ENCODE measurements at places on chromosomes 5 and 9.

- no peak for DNase-seq
These were observed 194.8 kb upstream of the TRPC7 start for GRCh38 chr5:136560126-136560525.

GRCh38 chr9:35937227-35937626 is 20.7 kb downstream of the OR2S2 start:
- DNase-seq, result no peak

GRCh38 chr9:124011460-124012301 is at the start of gene LHX2:
TSS of gene LHX2 (plus strand) at chr9:124011768. CDS start at chr9:124012349, 581 bp downstream.
- peak; percentile 99 for DNase-seq

- peak; percentile 3 for DNase-seq
These were observed 1.8 kb downstream of the SCAMP1 start for GRCh38 chr5:78362220-78362619.

DNA sequence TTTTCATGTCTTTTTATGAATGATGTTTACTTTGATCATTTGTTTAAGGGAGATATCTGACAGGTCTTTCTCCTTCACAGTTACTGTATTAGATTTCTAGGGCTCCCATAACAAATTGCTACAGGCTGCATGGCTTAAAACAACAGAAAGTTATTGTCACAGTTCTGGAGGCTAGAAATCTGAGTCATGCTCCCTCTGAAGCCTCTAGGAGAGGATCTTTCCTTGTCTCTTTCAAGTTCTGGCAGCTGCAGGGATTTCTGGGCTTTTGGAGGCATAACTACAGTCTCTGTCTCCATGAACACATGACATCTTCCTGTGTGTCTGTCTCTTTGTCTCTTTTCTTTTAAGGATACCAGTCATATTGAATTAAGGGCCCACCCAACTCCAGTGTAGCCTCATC is 557.3 kb upstream of the SEMA6A start:
- DNase-seq, result no peak

DNA sequence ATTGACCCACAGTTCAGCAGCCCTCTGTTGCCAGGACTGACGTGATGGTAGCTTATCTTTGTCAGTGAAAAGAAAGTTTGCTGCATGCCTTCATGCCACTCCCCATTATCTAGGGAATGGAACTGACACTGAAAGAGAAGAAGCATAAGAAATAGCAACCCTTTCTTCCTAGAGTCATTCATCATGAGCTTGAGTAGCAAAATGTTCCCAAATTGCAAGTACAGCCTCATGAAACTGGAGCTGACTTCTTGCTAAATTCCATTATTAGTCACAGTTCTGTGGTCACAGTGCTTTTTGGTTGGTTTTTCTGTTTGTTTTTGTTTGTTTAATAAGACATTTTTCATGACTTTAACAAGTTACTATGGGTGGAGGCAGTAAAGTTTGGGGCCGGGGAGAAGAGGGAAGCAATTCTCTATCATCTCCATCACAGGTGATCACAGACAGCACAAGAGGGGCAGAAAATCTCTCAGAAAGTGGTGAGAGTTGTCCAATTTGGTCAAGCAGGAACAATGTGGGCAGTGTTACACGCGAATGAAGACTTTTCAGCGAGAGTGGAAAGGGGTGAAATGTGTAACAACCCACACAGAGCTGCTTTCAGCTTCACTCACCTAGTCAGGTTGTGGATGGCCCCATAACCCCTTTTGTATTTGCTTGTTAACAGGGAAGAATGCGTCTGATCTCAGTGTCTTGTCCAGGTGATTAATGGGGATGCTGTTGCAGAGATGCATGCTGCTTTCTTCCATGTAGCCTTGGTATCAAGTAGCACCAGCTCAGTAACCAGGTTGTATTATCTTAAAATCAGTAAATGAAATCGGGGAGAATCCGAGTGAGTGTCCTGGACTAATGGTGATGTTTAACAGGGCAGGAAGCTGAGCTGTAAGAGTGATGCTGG is 440.4 kb downstream of the DMRT2 start:
- DNase-seq, result peak; percentile 9

DNA sequence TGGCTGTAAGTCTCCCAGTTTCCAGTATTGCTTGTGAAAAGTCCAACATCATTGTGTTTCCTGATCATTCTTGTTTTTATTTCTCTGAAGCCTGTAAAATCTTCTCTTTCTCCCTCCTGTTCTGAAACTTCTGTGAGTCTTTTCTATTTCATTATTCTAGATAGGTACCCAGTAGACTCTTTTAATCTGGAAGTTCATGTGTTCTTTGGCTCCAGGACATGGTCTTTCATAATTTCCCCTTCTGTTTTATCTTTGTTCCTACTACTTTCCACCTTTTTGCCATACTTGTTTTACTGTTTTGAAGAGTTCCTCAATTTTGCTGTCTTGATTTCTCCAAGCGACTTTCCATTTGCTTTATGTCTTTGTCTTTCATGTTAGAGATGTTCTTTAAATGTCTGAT is 168.1 kb downstream of the APBA1 start:
- DNase-seq, result no peak

DNA sequence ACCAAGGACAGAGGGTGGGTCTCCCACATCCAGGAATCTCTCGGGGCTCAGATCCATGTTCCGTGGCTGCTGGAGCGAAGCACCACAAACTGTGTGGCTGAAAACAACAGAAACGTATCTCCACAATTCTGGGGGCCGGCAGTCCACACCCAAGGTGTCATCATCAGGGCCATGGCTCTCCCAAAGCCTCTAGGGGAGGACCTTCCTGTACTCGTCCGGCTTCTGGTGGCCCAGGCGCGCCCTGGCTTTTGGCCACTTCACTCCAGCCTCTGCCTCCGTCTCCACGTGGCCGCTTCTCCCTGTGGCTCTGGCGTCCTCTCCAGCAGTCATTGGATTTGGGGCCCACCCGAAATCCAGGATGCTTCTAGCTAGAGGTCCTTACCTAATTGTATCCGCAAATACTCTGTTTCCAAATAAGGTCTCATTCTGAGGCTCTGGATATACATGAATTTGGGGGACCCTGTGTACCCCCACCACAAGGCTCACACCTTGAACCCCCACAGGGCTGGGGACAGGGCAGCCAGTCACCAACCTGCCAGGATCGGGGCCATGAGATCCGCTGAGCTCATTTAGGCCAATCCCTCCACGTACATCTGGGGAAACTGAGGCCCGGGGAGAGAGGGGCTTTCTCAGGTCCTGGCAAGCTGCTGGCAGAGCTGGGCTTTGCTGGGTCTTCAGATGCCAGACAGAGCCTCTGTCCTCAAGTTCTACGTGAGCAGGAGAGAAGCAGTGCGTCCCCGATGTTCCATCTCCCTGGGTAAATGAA is 158.2 kb downstream of the OLFM1 start:
- no peak for DNase-seq

- DNase-seq, result no peak
These were observed 84.0 kb downstream of the RAB3C start for GRCh38 chr5:58666598-58667581.

DNA sequence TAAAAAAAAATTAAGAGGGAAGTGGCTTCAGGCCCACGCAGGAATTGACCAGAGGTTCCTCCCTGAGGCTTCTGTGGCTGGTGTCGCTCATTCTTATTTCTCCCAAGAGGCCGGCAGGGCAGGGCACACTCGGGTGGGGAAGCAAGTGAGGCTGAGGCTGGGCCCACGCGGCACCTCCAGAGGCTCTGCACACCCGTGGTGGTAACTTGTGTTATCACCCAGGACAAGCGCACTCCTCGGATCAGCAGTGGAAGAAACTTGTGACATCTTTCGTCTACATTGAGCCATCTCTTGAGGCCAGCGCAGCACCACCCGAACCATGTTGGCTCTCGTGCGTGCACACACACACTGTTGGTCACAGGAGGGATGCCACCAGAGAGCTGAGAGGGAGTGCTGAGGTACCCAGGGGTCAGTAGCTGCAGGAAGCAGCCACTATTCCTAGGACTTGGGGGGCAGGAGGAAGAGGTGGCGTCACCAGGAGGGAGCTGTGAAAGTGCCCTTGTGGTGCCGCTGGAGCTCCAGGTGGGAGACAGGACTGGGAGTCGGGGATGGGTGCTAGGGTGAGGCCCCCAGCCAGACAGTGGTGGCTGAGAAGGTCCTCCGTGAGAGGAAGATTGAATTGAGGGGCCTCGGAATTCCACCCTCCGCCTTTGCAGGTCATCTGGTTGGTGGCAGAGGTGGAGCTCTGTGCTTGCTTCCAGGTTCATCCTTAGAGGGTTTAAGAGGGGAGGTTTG is 6.4 kb downstream of the NDUFS6 start:
- DNase-seq, result no peak

DNA sequence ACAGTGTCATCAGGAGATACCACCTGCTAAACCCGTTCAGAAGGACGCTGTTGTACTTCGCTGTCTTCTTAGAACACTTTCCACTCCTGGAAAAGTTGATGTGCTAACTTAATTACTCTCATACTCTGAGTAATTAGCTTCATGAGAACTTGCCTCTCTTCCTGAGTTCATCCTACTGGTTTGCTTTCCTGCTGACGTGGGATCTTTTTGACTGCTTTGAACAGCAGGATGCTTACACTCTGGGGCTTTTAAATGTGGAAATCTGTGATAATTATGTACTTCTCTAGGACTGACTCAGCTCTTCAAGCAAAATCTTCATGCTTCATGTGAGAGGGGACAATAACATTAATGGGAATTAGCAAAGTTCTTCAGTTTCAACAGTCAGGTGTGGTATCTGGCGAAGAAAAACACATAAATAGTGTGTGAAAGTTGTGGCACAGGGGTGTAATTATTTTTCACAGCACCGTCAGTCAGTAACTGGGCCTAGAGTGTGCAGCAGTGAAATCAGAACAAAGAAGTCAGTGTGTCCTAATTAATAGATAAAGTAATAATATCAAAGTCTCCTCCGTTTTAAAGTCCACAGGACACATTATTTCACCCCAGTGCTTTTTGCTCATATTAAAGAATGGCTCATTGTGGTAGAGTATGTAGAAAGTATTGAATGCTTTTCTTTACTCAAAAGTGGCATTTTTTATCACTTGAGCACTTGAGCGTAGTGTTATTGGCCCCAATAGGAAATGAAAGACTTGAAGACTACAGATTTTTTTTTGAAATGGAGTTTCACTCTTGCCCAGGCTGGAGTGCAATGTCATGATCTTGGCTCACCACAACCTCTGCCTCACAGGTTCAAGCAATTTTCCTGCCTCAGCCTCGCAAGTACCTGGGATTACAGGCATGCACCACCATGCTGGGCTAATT is 140.9 kb upstream of the DMRT1 start:
- no peak for DNase-seq

- no peak for DNase-seq
These were observed 9.6 kb downstream of the LRRC8A start for GRCh38 chr9:128891321-128892220.

GRCh38 chr5:61286446-61287132 is 45.5 kb upstream of the ZSWIM6 start:
- DNase-seq, result no peak

GRCh38 chr5:61333954-61334867 is 2.2 kb downstream of the ZSWIM6 start:
- DNase-seq, result peak; percentile 40

DNA sequence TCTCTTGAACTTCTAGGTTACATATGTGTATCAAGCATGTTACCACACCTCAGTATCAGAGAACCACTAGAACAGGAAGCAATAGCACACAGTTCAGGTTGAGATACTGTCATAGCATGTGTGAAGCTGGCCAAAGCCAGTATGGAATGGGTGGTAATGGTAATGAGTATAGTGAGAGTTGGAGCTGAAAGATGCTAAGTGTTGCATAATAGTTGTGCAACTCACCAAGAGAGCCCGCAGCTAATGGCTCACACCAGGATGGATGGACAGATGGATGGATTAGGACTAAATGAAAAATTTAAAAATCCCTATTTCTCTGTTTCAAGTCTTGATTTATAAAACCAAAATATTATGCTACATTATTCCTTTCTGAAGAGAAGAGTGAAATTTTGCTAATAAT is 53.4 kb upstream of the KCNN2 start:
- no peak for DNase-seq

- DNase-seq, result no peak
These were observed 106.8 kb downstream of the WNK2 start for GRCh38 chr9:93290495-93291434.

GRCh38 chr9:5321058-5321457 is 16.5 kb upstream of the RLN2 start:
- DNase-seq, result no peak

- no peak for DNase-seq
These were observed 152.1 kb upstream of the GAS1 start for GRCh38 chr9:87099407-87099806.

- DNase-seq, result peak; percentile 13
These were observed 386.1 kb upstream of the MPDZ start for GRCh38 chr9:13665418-13666066.

- peak; percentile 68 for DNase-seq
These were observed 399.8 kb upstream of the MEF2C start for GRCh38 chr5:89282554-89283510.

DNA sequence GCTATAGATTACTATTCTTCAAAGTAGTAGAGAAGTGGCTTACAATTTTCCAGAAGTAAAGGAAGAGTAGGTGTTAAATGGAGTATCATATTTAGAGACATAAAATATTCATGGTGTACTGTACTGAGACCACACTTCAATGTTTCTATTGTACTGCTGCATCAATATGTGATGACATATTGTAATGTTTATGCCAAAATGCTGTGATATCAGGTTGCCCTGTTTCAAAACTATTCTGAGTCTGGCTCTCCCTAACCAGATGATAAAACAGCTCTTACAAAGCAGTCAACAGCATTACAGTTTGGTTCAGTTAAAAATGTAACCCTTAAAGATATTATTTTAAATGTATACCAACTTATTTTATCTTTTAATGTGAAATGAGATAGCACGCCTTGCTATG is 30.8 kb upstream of the ACOT12 start:
- no peak for DNase-seq

GRCh38 chr9:76655971-76656370 is 108.3 kb upstream of the PCA3 start:
- DNase-seq, result no peak

- DNase-seq, result no peak
These were observed 234.8 kb downstream of the MED10 start for GRCh38 chr5:6143523-6143922.

GRCh38 chr9:106927916-106928315 is 65.0 kb downstream of the ZNF462 start:
- no peak for DNase-seq

DNA sequence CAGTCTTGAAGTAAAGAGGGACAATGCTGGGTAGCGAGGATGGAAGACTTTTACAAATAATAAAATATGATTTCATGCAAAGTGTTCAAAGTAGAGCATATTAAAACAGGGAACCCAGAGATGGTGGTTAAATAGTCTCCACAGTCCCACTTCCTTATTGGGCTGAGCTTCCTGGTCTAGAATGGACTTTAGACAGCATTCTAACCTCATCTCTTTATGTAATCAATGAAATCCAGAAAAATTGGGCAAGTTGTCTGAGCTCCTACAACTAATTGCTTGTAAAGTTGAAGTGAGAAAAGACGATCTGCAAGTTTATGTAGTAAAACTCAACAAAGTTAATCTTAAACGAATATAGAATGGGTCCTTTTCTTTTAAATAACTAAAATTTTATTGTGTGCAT is 328.9 kb downstream of the PJA2 start:
- no peak for DNase-seq

GRCh38 chr9:108158236-108158995 is 668.8 kb upstream of the KLF4 start:
- DNase-seq, result no peak

- DNase-seq, result no peak
These were observed 12.6 kb downstream of the HABP4 start for GRCh38 chr9:96462541-96462940.
